ENCODE measurements at places on chromosomes 2 and 18.
A peak's percentile ranks its signal among the peaks of the same experiment; 100 is the strongest.

- no peak for DNase-seq
Measured at GRCh38 chr2:224401641-224402342, at the start of gene FAM124B. TSS of gene FAM124B (minus strand) at chr2:224402107. CDS start at chr2:224401768, 339 bp downstream.

GRCh38 chr2:197079414-197079813 is 152.9 kb upstream of the PGAP1 start:
- no peak for DNase-seq

DNA sequence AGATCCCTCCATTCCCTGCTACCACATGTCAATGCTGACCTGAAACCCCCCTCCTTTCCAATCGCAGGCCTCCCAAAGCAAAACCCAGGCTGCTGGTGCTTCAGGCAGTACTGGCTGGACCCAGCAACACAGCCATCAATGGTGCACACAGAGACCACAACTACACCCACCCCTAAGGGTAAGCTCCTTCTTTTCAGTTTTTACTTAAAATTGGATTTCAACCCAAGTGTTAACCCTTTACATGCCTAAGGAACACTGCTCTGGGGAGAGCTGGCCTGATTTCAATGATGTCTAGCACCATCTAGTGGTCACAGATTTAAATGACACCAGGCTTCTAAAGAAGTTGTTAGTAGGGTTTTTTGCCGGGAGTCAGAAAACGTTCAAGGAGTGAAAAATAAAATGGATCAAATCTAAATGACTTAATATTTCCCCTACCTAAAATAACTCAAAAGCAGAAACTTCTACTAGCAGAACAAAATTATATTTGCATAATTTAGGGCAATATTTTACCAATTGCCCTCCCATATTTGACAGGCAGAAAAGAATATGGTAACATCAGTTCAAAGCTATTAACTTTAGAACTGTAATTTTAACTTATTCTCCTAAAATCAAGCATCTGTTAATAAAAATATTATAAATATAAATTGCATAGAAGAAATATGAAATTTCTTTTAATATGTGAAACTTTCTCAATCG is 24.6 kb downstream of the FECH start:
- peak; percentile 23 for DNase-seq

- DNase-seq = no peak
Measured at GRCh38 chr2:237581326-237581725, 9.2 kb downstream of the RAB17 start.

DNA sequence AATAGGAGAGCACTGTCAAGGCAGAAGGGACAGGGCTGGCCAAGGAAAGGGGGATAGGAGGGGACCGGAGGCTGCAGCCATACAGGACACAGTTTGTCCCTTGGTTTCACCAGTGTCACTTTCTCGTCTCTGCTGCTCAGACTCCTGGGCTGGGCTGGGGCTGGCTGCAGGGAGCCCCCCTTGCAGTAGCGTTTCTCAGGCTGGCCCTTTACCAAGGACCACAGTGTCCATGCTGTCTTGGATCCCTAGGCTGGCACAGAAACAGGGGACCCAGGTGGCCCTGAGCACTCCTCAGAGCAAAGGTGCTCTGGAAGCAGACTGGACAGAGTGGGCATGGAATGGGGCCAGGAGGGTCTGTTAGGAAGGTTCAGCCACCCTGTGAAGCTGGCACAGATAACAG is 34.8 kb downstream of the ATOH8 start:
- no peak for DNase-seq

- no peak for DNase-seq
Measured at GRCh38 chr2:137437386-137437785, 526.9 kb upstream of the HNMT start.

- no peak for DNase-seq
Measured at GRCh38 chr2:85754313-85755095, 713 bp downstream of the ATOH8 start.

GRCh38 chr18:62033756-62034155 is 140.9 kb upstream of the RNF152 start:
- DNase-seq = no peak
